T-helper 1 cell (primary cell): ENCODE measurements at places on chromosomes 16 and 17.
A peak's percentile ranks its signal among the peaks of the same experiment; 100 is the strongest.

DNA sequence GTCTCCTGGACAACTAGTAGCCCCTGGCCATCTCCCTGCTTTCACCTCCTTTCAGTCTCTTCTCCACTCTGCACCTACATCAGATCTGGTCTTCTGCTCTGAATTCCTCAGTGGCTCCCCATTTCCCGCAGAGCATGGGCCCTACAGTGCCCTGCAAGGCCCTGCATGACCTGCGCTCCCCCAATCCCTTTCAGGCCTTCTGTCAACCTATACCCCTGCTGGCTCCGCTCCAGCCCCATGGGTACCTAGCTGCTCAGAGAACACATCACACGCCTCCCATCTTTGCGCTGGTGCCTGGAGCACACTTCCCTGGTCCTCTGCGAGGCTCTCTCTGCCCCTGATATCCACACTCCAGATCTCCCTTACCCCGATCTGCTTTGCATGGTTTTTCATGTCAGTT is 145.2 kb downstream of the KATNIP start:
- no peak for DNase-seq

DNA sequence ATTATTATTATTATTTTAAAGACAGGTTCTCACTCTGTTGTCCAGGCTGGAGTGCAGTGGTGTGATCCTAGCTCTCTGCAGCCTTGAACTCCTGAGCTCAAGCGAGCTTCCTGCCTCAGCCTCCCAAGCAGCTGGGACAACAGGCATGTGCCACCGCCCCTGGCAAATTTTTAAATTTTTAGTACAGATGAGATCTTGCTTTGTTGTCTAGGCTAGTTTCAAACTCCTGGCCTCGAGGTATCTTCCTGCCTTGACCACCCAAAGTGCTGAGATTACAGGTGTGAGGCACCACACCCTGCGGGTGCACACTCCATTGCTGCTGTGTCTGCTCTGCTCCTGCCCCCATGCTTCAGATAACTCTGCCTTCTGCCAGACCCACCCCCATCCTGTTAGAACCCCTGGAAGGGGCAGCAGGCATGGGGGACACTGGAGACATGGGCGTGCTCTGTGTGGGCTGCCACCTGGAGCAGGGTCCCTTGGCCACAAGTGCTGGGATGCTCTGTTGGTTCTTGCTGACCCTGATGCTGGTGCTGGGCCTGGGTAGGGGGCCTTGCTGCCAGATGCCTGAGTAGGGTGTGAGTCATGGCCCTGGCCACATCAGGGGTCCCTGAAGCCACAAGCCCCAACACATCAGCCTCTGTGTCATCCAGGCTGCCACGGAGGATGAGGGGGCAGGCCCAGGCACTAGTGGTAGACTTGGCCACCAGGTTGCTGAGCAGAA is 2.6 kb downstream of the GGT6 start:
- DNase-seq = no peak

GRCh38 chr16:684961-685696 is 995 bp upstream of the JMJD8 start:
- DNase-seq = no peak

- DNase-seq = peak; percentile 86
Observed at GRCh38 chr16:25060920-25061319, 45.8 kb upstream of the ARHGAP17 start.

- DNase-seq = no peak
Observed at GRCh38 chr16:17556276-17557052, 85.7 kb upstream of the XYLT1 start.

GRCh38 chr16:87855852-87856715 is 13.2 kb downstream of the SLC7A5 start:
- no peak for DNase-seq

- DNase-seq = no peak
Observed at GRCh38 chr17:46099865-46100264, 93.4 kb downstream of the KANSL1 start.

- DNase-seq = no peak
Observed at GRCh38 chr16:60682219-60682618, 1354.0 kb downstream of the CDH8 start.

DNA sequence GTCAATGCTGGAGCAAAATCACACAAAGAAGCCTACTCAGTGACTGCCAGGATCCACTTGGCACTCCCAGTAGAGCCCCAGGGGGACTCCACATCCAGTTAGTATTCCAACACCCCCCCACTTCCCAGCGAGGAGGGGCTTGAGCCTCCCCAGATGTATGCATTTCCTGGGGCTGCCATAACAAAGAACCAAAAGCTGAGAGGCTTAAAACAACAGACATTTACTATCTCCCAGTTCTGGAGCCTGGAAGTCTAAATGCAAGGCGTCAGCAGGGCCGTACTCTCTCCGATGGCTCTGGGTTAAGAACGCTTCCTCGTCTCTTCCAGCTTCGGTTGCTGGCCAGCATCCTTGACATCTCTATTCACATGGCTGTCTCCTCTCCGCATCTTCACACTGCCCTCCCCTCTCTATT is 23.0 kb upstream of the GNA13 start:
- no peak for DNase-seq

GRCh38 chr17:63035695-63036094 is 69.7 kb downstream of the TANC2 start:
- DNase-seq = no peak

DNA sequence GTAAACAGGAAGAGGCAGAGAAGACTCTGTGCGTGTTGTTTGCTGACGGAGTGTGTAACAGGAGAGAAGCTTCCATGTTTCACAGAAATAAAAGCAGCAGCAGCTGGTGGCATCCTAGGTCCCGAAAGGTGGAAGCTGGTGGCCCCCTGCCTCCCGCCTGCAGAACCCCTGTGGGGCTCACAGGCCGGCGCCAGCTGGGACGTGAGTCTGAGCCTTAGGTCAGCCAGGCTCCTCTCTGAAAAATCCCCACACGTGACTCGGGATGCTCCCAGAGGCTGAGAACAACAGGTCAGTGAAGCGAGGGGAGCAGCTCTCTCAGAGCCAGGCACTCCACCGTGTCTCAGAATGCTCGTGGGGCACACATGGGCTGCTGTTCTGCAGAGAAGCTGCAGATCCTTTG is 27.4 kb downstream of the TMEM204 start:
- no peak for DNase-seq

- DNase-seq = no peak
Observed at GRCh38 chr17:49341356-49341755, 20.7 kb downstream of the ZNF652 start.

GRCh38 chr16:58249780-58250478 is 44.9 kb downstream of the PRSS54 start:
- DNase-seq = peak; percentile 69

DNA sequence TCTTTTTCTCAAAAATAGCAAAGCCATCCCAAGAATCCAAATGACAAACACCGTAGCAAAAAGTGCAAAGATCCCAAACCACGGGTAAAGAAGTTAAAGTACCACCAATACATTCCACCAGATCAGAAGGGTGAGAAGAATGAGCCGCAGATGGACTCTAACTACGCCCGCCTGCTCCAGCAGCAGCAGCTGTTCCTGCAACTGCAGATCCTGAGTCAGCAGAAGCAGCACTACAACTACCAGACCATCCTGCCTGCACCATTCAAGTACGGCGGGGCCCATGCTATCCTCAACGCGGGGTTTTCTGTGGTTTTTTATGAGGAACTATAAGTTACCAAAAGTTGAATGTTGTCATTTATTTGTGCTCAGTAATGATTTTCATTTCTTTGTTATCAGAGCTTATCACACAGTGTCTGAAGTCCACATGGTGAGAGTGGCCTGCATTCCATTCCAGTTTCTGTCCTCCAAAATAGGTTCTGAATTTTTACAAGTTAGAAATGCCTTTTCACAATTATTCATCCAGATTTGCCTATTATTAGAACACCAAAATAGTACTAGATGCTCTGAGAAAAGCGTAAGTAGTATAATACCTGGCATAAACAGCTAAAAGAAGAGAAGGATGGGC is 169.2 kb downstream of the MRTFB start:
- no peak for DNase-seq

DNA sequence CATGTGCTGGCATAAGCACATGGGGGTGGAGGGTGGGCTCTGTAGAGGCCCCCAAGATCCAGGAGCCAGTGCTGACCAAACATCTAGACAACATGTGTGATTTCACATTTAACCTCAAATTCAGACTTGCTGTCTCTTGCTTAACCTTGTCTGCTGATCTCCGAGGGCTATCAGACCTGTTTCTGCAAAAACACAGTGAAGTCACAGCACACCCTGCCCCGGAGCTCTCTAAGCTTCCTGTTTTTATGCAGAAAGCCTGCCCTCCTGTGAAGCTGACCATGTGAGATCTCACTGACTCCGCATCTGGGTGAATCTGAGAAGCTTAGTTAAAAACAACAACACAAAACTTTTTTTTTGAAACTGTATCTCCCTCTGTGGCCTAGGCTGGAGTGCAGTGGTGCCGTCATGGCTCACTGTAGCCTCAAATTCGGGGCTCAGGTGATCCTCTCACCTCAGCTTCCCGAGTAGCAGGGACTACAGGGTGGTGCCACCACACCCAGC is 6.6 kb upstream of the DPEP2 start:
- DNase-seq = peak; percentile 26

DNA sequence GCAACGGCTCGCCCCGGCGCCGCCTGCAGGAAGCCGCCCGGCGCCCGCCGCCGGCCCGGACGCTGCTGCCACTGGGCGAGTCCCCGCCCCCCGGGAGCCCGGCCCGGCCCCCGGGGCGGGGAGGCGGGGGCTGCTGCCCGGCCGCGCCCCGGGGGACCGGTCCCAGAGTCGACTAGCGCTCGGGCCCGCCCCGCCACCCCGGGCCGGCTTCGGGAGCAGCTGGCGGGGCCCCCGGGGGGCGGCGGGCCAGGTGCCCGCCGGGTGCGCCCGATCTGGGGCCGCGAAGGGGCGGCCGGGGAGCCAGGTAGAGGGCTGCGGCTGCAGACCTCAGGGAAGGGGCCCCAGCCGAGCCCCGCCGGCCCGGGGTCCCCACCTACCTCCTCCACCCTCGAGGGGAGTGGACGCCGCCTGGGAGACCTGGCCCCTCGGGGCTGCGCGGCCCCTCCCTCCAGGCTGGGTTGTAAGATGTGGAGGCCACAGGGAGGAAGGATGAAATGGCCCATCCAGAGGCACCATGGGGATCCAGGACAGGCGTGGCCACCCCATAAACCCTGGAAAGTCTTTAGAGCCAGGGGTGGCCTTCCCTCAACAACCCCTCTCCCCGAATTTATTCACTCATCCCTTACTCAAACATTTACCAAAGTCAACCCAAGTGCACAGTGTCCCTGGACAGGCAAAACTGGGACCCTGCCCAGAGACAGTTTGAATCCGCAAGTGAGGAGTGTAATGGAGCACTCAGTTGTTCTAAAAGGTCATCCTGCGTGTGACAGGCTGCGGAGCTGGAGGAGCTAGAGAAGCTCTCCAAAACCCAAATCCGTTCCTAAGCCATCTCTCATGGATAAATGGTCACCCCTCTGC is at the start of gene CDYL2:
CDYL2 (minus strand) TSS at position 73 of the 858 bp plus-strand sequence. CDS start 425 bp downstream, outside the sequence.
- DNase-seq = peak; percentile 18

- no peak for DNase-seq
Observed at GRCh38 chr16:62676306-62676705, 640.1 kb upstream of the CDH8 start.

DNA sequence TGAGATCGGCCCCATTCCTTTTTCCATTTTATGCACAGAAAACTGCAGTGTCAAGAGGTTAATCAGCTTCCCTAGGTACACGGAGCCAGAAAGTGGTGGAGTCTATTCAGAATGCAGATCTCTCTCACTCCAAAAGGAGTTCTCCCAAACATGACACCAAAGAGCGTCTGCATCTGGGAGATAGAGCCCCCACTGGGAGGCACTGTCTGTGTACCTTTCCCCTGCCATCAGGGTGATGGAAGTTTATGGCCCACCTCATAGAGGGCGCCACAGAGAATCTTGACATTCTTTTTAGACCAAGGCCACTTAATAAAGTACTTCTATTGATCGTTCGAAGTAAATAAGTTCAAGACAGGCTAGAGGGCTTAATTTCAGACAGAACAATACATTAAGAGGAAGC is 493.7 kb upstream of the ERCC4 start:
- DNase-seq = no peak

GRCh38 chr16:65663774-65664173 is 541.9 kb upstream of the CDH11 start:
- DNase-seq = no peak

DNA sequence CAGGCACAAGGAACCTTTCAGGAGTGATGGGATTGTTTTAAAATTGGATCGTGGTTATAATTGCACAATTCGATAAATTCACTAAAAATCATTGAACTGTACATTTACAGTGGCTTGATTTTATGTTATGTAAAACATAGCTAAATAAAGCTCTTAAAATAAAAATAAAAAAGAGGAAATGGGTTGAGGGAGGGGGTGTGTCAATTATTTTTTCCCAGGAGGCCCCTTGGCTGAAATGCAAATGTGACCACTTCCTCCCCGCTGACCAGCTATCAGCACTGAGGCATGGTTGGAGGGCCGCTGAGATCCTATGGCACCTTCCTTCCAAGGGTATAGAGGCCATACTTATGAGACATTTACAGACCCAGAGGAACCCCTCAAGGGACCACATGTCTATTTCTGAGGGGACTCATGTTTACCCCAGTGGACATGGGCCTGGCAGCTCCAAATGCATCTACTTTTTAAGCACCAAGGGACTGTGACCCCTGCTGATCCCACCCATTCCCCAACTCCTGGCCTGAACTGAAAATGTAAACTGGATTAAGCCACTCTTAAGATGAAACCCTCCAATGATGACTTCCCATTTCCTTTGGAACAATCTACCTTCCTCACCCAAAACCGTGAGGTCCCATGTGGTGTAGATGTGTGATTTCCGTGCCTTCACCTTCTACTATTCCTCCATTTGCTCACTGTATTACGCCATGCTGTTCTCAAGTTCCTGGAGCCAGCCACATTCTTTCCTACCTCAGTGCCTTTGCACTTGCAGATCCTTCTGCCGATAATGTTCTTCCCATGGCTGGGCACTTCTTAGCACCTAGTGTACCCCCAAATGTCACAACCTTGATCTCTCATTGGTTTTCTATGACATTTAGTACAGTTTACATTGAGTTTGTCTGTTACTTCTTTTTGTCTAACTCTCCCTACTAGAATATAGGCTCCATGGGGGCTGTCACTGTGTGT is 2.8 kb upstream of the IL21R start:
- DNase-seq = no peak

DNA sequence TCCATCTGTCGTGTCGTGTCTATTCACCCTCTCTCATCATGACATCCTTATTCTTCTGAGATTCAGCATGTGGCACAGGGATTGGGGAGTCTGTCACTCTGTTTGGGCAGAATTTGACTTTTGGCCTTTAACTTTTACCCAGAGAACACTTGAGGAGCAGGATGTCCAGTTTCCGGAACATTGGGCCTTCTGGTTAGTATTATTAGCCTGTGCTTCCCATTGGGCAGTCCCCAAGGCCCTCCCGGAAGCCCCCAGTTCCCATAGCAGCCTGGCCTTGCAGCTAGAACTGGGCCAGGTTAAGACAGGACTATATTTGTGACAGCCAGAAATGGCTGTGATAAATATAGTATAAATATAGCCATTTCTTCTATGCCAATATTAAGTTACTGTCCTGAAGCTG is 9.6 kb downstream of the SCN4A start:
- no peak for DNase-seq

- DNase-seq = no peak
Observed at GRCh38 chr17:21368545-21369246, 7.5 kb upstream of the KCNJ12 start.

GRCh38 chr16:83940119-83940518 is 12.9 kb upstream of the OSGIN1 start:
- no peak for DNase-seq

GRCh38 chr17:50087246-50087911 is 7.8 kb upstream of the PDK2 start:
- peak; percentile 67 for DNase-seq
